Urinary bladder (tissue), 4 donors: ENCODE measurements at places on chromosomes 6 and 20. TPM values are rescaled to one million over a fixed set of nuclear protein-coding genes. Genes with fewer than 3 reads are reported as not detected.

SYCP2L gene
- total RNA-seq = 8.2 TPM

BPIFB6 gene
- not detected for total RNA-seq

NRN1 gene
- 4.5 TPM for total RNA-seq

PRL gene
- not detected for total RNA-seq

CCN5 gene
- not detected for total RNA-seq

FAM83D gene
- total RNA-seq = 11.4 TPM

TAGAP gene
- 2.5 TPM for total RNA-seq

TTLL9 gene
- 0.26 TPM for total RNA-seq

LY6G6C gene
- total RNA-seq = not detected

ACTL10 gene
- total RNA-seq = 0.95 TPM

MYT1 gene
- 0.48 TPM for total RNA-seq

SPEF1 gene
- not detected for total RNA-seq
